ENCODE measurements at places on chromosomes 7 and 10. TPM values are rescaled to one million over a fixed set of nuclear protein-coding genes. Genes with fewer than 3 reads are reported as not detected.
A peak's percentile ranks its signal among the peaks of the same experiment; 100 is the strongest.

The LRRTM3 gene
- not detected for total RNA-seq

The ESYT2 gene
- 97.3 TPM for total RNA-seq

The CALML5 gene
- total RNA-seq, result not detected

The SHTN1 gene
- total RNA-seq, result 17.8 TPM

The WIPF3 gene
- 0.66 TPM for total RNA-seq

GRCh38 chr10:89627830-89628229 lies 17.2 kb downstream of the PANK1 start:
- H3K4me3 ChIP-seq, result no peak overlapping the region
- H3K27me3 ChIP-seq, result no peaks in the 10 kb centered on the region
- DNase-seq, result no peak
- no peaks in the 10 kb centered on the region for H3K4me1 ChIP-seq
- H3K27ac ChIP-seq, result no peak overlapping the region

DNA sequence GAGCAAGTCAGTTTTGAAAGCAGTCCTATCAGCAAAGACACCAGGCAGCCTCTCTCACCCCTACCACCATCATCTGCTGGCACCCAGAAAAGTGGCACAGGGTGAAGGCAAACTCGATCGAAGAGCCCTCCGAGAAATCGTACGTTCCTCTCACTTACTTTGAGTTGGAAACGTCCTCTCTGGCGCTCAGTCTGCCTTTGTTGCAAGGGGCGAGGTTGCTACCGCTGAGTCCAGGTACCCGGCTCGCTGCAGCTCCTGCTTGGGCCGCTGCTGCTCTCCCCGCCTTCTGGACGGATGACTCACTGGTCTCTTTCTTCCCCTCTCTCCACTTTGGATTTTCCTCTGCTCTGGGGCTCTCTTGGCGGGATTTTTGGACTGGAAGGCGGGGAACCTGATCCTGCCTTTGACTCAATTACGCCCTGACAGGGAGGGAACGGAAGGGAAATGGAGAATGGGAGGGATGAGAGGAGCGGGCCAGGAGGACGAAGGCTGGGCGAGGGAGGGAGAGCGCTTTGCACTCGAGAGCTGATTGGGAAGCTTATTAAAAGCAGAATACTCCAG lies at the start of gene PTN:
PTN (minus strand) TSS at position 453 of the 561 bp plus-strand sequence. CDS start 88,760 bp downstream, outside the sequence.
- peak; percentile 65 for DNase-seq
- H3K27ac ChIP-seq, result peak within 1 kb of the TSS; percentile 89
- H3K27me3 ChIP-seq, result no peaks in the 10 kb centered on the region

GRCh38 chr7:47516386-47516785 lies 65.5 kb downstream of the TNS3 start:
- no peak overlapping the region for H3K27ac ChIP-seq
- DNase-seq, result no peak
- H3K36me3 ChIP-seq, result no peaks in the 10 kb centered on the region
- H3K4me1 ChIP-seq, result no peaks in the 10 kb centered on the region

DNA sequence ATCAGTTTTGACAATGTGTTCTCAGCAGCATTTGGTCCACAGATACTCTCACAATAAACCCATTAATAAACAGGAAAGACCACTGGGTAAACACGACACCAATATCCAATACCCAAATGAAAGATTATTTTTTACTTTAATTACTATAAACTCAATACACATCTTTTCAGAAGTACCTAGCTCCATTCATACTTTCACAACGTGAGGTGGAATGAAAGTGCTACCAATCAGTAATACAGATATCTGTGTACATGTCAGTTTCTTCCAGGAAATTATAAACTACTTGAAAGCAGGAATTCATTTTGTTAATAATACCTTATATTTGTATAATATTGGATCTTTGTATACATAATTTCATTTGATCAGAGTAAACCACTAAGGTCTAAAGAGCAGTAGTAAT lies 11.9 kb downstream of the CDK6 start:
- DNase-seq, result no peak
- no peaks in the 10 kb centered on the region for H3K27me3 ChIP-seq
- H3K4me1 ChIP-seq, result no peaks in the 10 kb centered on the region
- H3K36me3 ChIP-seq, result no peaks in the 10 kb centered on the region
- no peak overlapping the region for H3K4me3 ChIP-seq

- H3K36me3 ChIP-seq, result no peaks in the 10 kb centered on the region
- H3K4me1 ChIP-seq, result peaks cover 3% of the 10 kb centered on the region
- no peak overlapping the region for H3K4me3 ChIP-seq
These were observed 189.6 kb downstream of the AUTS2 start for GRCh38 chr7:69787736-69788431.

- H3K4me1 ChIP-seq, result no peaks in the 10 kb centered on the region
- no peak for DNase-seq
- no peaks in the 10 kb centered on the region for H3K27me3 ChIP-seq
These were observed 41.6 kb downstream of the TEX36 start for GRCh38 chr10:125641398-125641797.

DNA sequence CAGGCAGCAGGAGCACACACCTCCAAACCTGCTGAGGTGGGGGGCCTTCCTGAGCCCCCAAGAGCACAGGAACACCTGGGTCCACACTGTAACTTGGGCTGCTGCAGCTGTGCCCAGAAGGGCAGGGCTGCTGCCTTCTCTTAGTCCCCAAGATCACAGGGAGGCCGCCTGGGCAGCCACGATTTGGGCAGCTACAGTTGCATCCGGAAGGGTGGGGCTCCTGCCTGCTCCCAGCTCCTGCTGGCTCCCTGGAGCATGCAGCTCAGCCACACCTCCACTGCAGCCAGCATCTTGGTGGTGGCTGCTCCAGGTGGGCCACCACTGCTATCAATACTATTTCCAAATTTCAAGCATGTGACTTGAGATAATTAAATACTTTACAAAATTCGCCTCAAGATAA lies 38.5 kb upstream of the AGMO start:
- H3K4me3 ChIP-seq, result no peak overlapping the region
- no peak overlapping the region for H3K27ac ChIP-seq
- no peaks in the 10 kb centered on the region for H3K36me3 ChIP-seq
- DNase-seq, result no peak

DNA sequence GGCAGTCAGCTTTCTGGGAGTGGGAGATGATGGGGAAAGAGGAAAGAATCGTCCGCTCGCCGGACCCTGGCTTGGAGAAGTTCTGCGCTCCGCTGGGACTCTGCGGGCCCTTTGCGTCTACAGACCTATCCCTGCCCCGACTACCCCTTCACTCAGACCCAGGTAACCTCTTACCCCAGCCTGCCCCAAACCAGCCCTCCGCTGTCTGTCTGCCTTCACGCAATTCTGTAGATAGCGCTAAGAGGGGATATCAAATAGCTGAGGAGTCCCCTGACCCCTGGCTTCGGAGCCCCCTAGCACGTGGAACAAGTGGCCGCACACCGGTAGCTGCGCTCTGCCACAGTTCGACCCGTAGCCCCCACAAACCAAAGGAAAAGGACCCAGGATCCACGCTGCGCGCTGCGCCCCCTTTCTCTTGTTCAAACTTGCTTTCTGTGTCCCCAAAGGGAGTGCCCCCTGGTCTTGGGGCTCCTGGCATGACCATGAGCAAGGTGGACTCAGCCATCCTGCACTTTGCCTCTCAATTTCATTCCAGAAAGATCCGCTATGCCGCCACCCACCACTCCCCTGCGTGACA lies 7.0 kb downstream of the HOXA4 start:
- H3K36me3 ChIP-seq, result no peaks in the 10 kb centered on the region
- DNase-seq, result no peak
- peaks cover 7% of the 10 kb centered on the region for H3K4me1 ChIP-seq
- H3K27ac ChIP-seq, result peak overlapping the region; percentile 95
- no peaks in the 10 kb centered on the region for H3K27me3 ChIP-seq
- H3K4me3 ChIP-seq, result peak overlapping the region; percentile 64

DNA sequence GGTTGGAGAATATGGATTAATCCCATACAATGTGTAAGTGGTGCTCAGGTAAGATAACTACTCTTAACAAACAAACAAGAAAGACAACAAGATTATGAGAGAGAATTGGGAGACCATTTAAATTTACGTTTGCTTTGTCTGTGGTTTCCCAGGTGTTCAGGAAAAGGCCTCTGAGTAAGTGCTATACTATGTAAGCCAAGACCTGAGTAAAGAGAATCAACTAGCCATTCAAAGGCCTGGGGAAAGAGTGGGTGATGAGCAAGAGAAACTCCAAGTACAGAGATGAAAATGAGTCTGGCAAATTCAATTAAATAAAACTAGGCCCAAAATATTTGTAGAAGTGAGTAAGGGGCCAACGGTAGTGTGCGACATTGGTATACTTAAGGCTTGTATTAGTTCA lies 9.9 kb downstream of the CSTF2T start:
- H3K27me3 ChIP-seq, result no peaks in the 10 kb centered on the region
- DNase-seq, result no peak
- H3K4me3 ChIP-seq, result no peak overlapping the region
- H3K27ac ChIP-seq, result no peak overlapping the region

- no peak overlapping the region for H3K4me3 ChIP-seq
- no peak overlapping the region for H3K27ac ChIP-seq
- no peaks in the 10 kb centered on the region for H3K4me1 ChIP-seq
- H3K36me3 ChIP-seq, result no peaks in the 10 kb centered on the region
These were observed 68.7 kb downstream of the PRKCQ start for GRCh38 chr10:6511347-6511746.

GRCh38 chr7:85106719-85107118 lies 80.1 kb downstream of the SEMA3D start:
- DNase-seq, result no peak
- no peak overlapping the region for H3K27ac ChIP-seq
- H3K36me3 ChIP-seq, result no peaks in the 10 kb centered on the region
- no peaks in the 10 kb centered on the region for H3K4me1 ChIP-seq

DNA sequence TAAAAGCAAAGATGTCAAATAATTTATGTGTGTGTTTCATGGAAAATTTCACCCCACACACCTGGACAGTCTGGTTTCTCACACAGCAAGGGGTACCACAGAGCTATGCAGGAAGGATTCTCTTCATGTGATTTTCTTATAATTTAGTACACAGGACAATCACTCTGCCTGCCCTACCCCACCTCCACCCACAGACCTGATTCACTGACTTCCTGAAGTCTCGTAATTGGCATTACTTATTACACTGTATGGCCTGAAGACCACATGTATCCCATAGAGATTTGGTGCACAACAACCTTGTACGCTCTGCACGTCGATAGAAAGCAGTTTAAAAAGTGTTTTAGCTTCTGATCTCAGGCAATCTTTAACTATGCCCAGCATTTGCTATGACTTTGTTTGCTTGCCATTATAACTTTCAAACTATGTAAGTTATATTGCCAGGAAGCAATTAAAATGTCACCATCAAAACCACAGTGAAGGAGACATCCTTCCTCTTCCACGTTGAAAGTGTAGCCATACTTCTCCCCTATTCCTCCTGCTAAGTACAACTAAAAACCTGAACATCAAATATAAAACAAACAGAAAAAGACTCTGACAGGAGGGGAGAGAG lies 279.4 kb upstream of the IMMP2L start:
- H3K4me3 ChIP-seq, result no peak overlapping the region
- no peak for DNase-seq
- no peaks in the 10 kb centered on the region for H3K27me3 ChIP-seq
- no peaks in the 10 kb centered on the region for H3K36me3 ChIP-seq
- no peaks in the 10 kb centered on the region for H3K4me1 ChIP-seq
- H3K27ac ChIP-seq, result no peak overlapping the region

DNA sequence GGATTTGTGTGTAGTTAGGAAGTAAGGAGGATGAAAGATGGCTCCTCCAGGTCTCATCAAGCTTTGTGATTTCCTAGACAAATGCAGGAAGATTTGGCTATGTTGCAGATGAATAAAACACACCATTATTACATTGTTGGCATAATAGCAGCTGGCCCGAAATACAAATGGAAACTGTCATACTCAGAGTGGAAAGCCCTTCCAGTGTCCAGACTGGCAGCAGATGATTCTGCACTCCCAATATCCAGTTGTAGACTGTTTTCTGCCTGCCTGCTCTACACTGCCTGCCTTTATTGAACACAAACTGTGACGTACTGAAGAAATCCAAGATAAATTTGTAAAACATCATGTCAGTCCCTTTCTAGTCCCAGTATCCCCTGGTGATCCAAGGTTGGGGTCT lies 99.7 kb upstream of the FZD1 start:
- no peak overlapping the region for H3K27ac ChIP-seq
- no peak for DNase-seq
- no peak overlapping the region for H3K4me3 ChIP-seq

GRCh38 chr10:8778713-8779112 lies 724.2 kb downstream of the GATA3 start:
- no peaks in the 10 kb centered on the region for H3K36me3 ChIP-seq
- H3K4me3 ChIP-seq, result no peak overlapping the region
- no peaks in the 10 kb centered on the region for H3K27me3 ChIP-seq
- H3K27ac ChIP-seq, result no peak overlapping the region
- no peak for DNase-seq

GRCh38 chr10:70952401-70952800 lies 64.0 kb upstream of the PCBD1 start:
- no peak overlapping the region for H3K4me3 ChIP-seq
- DNase-seq, result no peak
- H3K36me3 ChIP-seq, result no peaks in the 10 kb centered on the region
- H3K27ac ChIP-seq, result no peak overlapping the region
- H3K4me1 ChIP-seq, result no peaks in the 10 kb centered on the region
- no peaks in the 10 kb centered on the region for H3K27me3 ChIP-seq

DNA sequence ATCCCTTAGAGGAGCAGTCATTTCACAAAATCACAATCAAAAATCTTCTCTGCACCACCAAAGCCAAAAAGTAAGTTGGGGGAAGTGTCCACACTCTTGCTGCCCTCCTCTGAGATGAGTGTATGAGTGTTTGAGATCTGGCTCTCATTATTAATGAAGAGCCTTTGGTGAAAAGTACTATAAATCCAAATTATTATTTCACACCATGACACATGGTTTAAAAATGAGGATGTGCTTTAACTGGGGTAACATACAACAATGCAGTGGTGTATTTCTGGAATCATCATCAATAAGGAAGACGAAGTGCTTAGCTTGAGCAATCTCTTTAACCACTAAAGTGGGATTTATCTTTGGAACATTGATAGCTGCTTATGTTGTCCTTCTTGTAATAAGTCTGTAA lies 114.2 kb upstream of the ADAM12 start:
- DNase-seq, result no peak
- no peaks in the 10 kb centered on the region for H3K4me1 ChIP-seq
- no peak overlapping the region for H3K4me3 ChIP-seq
- H3K36me3 ChIP-seq, result no peaks in the 10 kb centered on the region
- no peaks in the 10 kb centered on the region for H3K27me3 ChIP-seq

DNA sequence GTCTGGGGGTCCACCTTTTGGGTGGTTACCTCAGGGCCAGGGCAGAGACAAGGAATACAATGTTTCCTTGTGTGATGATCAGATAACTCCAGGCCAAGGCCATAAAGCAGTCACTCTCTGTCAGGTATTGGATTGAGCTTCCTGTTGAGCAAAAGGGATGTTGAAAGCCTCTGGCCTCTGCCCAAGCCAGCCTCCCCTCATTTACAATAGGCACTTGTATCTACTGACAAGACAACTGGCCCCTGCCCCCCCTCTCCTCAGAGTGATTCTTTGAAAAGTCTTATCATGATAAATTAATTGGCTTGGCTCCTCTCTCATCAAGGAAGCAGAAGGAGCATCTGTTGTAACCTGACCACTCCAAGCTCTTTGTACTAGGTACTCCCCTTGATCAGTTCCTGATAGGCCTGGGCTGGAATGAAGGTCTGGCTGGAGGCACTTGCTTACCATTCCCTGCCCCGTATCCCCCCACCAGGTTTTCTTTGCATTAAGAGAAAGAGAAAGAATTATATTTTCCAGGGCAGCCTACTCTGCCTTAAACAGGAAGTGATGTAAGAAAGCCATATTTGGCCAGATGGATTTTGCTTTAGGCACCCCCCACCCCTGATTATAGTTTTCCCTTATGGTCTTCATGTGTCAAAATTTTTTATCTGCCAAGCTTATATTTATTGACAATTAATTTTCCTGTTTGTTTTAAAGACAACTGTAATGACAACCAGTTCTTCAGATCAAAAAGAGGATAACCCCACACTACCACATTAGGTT lies 42.1 kb upstream of the HPS1 start:
- no peaks in the 10 kb centered on the region for H3K36me3 ChIP-seq
- DNase-seq, result no peak
- H3K27ac ChIP-seq, result peak overlapping the region; percentile 48
- no peaks in the 10 kb centered on the region for H3K4me1 ChIP-seq
- H3K27me3 ChIP-seq, result no peaks in the 10 kb centered on the region

Data from breast epithelium (tissue), 4 donors.